ENCODE measurements at places on chromosomes 3 and 15. TPM values are rescaled to one million over a fixed set of nuclear protein-coding genes. Genes with fewer than 3 reads are reported as not detected.

GRCh38 chr15:95669146-95669922, 661.2 kb upstream of the NR2F2 start:
- DNase-seq, result no peak

GRCh38 chr3:170023165-170023564, 14.6 kb upstream of the GPR160 start:
- DNase-seq, result no peak

- peak; percentile 65 for DNase-seq
Measured at GRCh38 chr3:140756240-140757016, 78.6 kb downstream of the TRIM42 start.

- no peak for DNase-seq
Measured at GRCh38 chr15:43939070-43939469, 112.3 kb downstream of the WDR76 start.

DNA sequence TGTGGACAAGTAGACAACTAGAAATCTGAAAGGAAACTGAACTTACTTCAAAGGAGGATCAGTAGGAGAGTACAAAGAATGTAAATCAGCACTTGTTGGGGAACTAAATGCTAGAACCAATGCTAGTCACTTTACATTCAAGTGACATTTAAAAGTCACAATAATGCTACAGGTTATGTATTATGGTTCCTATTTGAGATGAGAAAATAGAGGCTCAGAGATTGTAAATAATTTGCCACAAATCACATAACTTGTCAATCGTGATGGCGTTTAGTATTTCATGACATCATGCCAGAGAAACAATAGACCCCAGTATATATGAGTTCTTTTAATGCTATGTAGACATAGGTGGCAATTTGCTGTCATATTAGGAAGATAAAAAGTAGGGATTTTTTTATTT, 467.8 kb upstream of the CBLB start:
- no peak for DNase-seq

DNA sequence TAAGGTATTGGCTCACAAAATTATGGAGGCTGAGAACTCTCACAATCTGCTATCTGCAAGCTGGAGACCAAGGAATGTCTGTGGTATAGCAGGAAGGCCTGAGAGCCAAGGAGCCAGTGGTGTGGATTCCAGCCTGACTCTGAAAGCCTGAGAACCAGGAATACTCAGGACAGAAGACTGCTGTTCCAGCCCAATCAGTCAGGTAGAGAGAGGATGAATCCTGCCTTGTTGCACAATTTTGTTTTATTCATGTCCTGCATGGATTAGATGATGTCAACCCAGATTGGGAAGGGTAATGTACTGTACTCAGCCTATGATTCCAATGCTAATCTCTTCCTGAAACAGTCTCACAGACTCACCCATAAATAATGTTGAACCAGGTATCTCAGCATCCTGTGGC, 312.4 kb upstream of the KCNMB2 start:
- DNase-seq, result no peak

- DNase-seq, result no peak
Measured at GRCh38 chr3:129330409-129330808, 51.7 kb downstream of the HMCES start.

DNA sequence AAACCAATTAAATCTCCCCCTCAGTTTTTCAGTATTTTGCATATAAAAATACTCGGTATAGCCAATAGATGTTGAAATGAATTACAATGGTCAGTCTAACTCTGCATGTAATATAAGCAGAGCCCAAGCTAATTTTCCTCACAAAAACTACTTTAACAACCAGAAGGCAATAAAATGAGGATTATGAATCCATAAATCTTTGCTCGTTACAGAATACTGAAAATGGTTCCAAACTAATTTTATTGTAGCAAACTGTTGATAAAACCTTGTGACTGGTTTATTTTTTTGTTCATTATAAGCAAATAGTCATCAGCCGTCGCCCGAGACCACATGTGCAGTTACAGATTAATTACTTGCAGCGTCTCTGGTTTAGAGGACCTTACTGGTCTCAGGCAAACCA, 183.2 kb downstream of the SSR3 start:
- no peak for DNase-seq

GRCh38 chr15:100101426-100102089, 240.2 kb downstream of the ADAMTS17 start:
- no peak for DNase-seq

DNA sequence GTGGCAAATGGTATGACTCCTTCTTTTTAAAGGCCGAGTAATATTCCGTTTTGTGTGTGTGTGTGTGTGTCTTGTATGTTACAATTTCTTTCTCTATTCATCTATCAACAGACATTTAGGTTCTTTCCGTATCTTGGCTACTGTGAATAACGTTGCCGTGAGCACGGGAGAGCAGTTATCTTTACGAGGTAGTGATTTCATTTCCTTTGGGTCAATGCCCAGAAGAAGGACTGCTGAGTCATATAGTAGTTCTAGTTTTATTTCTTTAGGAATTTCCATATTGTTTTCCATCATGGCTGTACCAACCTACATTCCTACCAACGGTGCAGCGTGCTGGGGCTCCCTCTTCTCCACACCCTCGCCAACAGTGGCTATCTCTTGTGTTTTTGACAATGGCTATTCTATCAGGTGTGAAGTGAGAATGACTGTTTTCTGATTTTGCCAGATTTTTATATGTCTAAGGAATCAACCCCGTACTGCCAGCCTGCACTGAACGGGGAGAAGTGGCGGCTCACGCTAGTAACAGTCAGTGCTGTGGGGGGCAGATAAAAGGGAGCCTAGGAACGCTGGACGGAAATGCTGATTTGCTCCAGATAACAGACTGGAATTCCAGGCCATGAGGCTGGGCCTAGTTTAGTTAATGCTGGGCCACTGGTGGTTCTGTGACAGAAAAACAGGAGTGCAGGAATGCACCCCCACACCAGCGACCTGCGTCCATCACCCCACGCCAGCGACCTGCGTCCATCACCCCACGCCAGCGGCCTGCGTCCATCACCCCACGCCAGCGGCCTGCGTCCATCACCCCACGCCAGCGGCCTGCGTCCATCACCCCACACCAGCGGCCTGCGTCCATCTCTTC, 168.1 kb downstream of the XXYLT1 start:
- DNase-seq, result no peak

DNA sequence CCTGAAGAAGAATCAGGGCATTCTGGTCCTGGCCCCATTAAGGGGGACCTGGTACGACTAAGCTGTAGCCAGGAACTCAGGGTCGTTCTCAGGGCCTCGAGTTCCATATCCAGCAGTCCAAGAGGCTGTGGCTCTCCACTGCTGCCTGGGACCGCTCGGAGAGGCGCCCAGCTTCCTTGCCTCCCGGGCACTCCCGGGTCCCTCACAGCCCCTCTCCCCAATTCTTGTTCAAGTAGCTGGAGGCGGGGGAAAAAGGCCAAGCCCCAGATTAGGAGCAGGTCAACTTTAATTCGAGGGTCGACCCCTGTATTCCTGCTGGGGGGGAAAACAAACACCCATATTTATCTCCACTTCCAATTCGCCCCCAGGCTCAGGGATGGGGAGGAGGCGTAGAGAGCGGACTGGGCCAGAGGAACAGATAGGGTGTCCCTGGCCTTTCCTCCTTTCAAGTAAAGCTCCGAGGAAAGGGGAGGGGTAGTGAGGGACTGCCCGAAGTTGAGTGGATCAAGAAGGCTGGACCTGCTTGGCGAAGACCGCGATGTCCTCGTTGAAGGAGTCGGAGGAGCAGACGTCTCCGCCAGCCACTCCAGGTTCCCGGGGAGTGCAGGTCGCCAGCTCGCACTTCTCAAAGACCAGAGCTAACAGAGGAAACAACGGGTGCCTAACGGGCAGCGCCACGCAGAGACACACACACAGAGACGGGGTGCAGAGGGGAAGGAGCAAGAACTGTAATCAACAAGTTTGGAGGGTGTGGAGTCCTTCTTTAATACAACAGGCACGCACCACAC, 4.4 kb downstream of the MEIS2 start:
- DNase-seq, result no peak

- DNase-seq, result no peak
Measured at GRCh38 chr3:23663661-23664186, 142.0 kb upstream of the UBE2E1 start.

DNA sequence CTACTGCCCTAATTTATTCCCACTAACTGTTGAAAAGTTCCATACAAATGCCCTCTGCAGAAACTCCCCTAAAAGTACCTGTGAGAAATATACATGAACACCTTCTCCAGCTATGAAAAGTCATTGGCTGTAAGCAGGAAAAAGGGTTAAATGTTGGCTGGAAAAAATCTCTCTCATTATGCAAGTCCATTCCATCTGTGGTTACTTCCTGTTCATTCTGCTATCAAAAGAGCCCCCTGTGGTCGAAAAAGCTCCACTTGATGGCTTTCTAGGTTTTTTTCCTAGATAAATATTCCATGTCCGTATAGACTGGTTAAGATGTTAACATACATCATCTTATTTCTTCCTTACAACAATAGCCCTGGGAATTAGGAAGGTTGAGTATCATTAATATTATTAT, 56.2 kb upstream of the AKAP13 start:
- no peak for DNase-seq

GRCh38 chr3:18445401-18446148, 20.4 kb upstream of the SATB1 start:
- no peak for DNase-seq

GRCh38 chr3:123961508-123961856, 453 bp upstream of the CCDC14 start:
- DNase-seq, result no peak

DNA sequence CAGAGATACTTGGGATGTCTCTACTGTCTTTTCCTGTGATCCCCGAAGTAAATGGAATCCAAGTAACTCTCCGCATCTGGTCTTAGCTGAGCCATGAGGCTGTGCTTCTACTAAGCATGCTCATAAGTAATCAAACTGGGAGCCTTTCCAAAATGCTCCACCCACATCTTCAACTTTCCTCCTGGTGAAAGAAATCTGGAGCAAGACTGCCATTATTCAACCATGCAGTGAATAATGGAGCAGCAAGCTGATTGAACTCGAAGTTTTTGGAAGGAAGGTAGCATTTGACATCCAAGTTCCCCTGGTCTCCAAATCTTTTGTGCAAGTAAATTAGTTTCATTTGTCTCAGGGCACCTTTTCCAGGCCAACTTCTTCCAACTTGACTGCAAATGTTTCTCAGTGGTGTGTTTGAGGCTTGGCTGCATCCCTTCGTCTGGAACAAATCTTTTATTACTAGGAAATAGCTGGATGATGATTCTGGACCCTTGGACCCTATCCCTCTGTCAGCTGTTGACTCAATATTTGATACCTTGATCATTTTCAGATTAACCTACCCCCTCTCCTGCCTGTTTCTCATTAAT, 19.4 kb downstream of the GXYLT2 start:
- peak; percentile 91 for DNase-seq

DNA sequence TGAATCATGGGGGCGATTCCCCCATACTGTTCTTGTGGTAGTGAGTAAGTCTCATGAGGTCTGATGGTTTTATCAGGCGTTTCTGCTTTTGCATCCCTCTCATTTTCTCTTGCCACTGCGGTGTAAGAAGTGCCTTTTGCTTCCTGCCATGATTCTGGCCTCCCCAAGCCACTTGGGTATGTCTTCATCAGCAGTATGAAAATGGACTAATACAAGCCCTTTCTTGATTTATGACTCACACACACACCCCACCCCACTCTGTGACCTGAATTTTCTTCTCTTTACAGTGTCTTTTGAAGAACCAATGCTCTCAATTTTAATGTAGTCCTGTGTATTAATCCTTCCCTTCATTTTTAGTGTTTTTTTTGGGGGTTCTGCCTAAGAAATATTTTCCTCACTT, 244.8 kb downstream of the PLCL2 start:
- peak; percentile 29 for DNase-seq

- DNase-seq, result no peak
Measured at GRCh38 chr3:11480663-11481298, 162.9 kb downstream of the VGLL4 start.

- DNase-seq, result no peak
Measured at GRCh38 chr3:63473641-63474166, 178.8 kb upstream of the SNTN start.

- DNase-seq, result no peak
Measured at GRCh38 chr3:123314359-123315270, 112.9 kb downstream of the SEC22A start.

DNA sequence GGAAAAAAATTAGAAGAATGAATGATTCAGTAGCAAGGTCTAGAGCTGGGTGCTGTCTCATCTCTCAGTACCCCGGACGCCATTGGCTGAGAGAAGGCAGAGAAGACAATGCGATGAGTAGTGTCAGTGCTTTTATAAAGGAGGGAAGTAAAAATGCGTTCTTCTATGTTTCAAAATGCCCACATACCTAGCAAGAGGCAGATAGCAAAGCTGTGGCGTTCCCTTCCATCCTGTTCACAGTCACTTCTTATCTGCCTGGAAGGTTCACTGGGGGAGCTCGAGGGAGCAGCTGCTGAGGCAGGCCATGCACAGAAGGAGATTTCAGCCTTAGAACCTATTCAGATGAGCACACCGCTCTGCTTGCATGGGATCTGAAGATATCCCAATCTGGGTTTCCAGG, 234.0 kb downstream of the RPLP1 start:
- DNase-seq, result no peak

DNA sequence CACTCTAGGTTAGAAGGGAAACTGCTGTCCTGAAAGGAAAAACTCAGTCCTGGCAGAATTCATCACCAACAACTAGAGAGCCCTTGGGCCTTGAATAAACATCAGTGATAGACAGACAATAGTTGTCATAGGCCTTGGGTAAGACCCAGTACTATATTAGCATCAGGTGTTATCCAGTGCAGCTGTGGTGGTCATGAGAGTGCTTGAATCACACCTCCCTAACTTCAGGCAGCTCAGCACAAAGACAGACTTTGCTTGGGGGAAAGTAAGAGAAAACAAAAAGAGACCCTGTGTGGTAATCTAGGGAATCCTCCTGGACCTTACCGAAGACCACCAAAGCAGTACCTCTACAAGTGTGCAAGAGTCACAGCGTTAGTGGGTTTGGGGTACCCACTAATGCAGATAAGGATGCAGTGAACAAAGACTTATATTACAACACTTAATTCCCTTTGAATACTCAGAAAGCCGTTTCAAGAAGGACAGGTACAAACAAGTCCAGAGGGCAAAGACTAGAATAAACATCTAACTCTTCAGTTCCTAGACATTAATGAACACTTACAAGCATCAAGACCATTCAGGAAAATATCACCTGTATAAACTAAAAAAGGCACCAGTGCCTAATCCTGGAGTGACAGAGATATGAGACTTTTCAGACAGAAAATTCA, 332.3 kb upstream of the EPHA3 start:
- no peak for DNase-seq

DNA sequence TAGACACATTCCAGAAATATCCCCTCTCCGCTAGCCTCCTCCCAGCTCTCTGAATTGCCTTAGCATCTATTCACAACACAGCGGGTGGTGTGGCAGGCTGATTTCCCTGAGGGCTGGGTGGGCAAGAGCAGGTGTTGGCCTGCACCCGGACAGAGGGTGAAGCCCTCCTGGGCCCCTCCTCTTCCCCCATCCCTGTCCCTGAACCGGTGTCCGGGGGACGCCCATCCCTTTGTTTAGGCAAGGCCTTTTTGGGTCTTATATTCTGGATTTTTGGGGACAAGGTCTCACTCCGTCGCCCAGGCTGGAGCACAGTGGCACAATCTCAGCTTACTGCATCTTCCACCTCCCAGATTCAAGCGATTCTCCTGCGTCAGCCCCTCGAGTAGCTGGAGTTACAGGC, 55.2 kb upstream of the KLHL25 start:
- no peak for DNase-seq

GRCh38 chr3:15685927-15686326, 84.4 kb downstream of the BTD start:
- DNase-seq, result no peak

Gene GPR160
- total RNA-seq, result 1.2 TPM

Gene CCDC33
- not detected for total RNA-seq

Gene ANKRD63
- not detected for total RNA-seq

Gene IL17RC
- total RNA-seq, result 66.3 TPM

Gene P2RY12
- 1.2 TPM for total RNA-seq

Gene RTP1
- not detected for total RNA-seq

Gene CCR8
- not detected for total RNA-seq

Data from vagina (tissue), 2 donors.